Activated T-helper 2 cell treated with anti-CD3 and anti-CD28 coated beads, Interferon-gamma antibody, Interleukin-2, Interleukin-4, amounts not matched to agents 10 μg/mL and 5 μg/mL and 100 μg/mL, durations not matched to agents 14 hours and 24 hours and 36 hours (primary cell): ENCODE measurements at places on chromosomes 4 and X. TPM values are rescaled to one million over a fixed set of nuclear protein-coding genes. Genes with fewer than 3 reads are reported as not detected.

GRCh38 chrX:15515931-15516330 is 15.3 kb downstream of the BMX start:
- H3K4me3 ChIP-seq, result no peak overlapping the region
- no peak overlapping the region for H3K27ac ChIP-seq
- H3K4me1 ChIP-seq, result no peaks in the 10 kb centered on the region
- H3K27me3 ChIP-seq, result peaks cover 5% of the 10 kb centered on the region

- H3K4me1 ChIP-seq, result no peaks in the 10 kb centered on the region
- H3K36me3 ChIP-seq, result no peaks in the 10 kb centered on the region
- no peak overlapping the region for H3K27ac ChIP-seq
- H3K27me3 ChIP-seq, result no peaks in the 10 kb centered on the region
- no peak for DNase-seq
Observed at GRCh38 chr4:947491-947971, 15.3 kb downstream of the TMEM175 start.

DNA sequence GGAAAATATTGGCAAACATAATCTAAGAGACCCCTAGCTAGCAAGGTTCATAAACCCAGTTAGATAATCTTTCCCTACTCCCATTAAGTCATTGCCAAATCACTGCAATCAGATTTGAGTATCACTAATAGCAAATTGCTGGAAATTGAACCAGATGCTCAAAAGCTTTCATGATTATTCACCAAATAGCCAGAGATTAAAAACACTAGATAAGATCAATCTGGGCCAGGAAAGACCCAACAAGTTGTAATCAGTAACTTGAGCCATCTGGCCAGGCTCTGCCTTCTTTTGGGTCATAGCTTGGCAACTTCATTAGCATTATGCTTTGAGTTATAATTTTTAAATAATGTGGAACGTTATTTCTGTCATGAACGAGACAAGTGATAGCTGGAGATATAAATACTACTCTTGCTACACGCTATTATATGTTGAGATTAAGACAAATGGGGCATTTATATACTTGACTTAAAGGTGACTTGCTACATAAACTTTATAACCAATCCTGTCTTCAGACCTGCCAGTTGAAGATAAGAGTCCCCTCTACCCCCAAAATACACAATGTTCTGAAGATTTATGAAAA is 196.6 kb upstream of the EDNRA start:
- no peak overlapping the region for H3K4me3 ChIP-seq
- no peaks in the 10 kb centered on the region for H3K4me1 ChIP-seq
- H3K36me3 ChIP-seq, result no peaks in the 10 kb centered on the region

SSX1 gene
- not detected in 2 replicates for total RNA-seq

IL3RA gene
- total RNA-seq, result 6.8 and 7.4 TPM in 2 replicates

DNA sequence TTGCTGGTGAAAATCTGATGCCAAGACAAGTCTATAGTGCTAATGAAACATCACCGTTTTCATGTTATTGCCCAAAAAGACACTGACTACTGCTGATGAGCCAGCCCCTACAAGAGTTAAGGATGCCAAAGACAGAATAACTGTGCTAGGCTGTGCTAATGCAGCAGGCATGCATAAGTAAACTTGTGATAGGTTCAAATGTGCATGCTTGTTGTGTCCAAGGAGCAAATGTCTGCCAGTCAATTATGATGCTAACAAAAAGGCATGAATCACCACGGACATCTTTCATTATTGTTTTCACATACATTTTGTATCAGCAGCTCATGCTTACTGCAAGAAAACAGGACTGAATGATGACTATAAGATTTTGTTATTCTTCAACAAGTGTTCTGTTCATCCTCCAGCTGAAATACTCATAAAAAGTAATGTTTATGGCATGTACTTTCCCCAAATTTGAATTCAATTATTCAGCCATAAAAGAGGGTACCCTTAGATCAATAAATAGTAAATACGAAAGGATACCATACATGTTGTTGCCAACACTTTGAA is 306.9 kb upstream of the ARSJ start:
- no peaks in the 10 kb centered on the region for H3K4me1 ChIP-seq
- DNase-seq, result no peak
- H3K36me3 ChIP-seq, result no peaks in the 10 kb centered on the region
- no peaks in the 10 kb centered on the region for H3K27me3 ChIP-seq
- H3K4me3 ChIP-seq, result no peak overlapping the region
